ENCODE measurements at places on chromosomes 1 and 21.
A peak's percentile ranks its signal among the peaks of the same experiment; 100 is the strongest.

GRCh38 chr1:2044510-2045319, 5.5 kb upstream of the PRKCZ start:
- peak; percentile 78 for DNase-seq

DNA sequence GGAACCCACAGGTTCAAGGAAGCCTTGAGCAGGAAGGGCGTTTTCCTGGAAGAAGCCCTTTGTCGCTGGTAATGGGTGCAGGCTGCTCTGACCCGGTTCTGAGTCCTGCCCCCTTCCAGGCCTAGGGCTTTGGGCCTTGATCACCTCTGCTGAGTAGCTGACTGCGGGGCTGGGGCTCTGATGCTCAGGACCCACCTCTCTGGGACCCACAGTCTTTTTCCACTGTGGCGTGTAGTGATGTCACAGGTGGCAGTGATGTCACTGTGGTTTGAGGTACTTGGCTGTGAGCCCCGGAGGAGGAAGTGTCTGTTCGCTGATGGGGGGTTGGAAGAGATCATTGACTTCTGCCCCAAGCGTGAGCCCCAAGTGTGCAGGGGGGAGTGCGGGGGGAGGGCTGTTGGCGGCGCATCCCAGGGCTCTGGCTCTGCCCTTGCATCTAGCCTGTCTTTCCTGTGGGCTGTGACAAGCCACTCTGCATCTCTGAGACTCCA, 6.9 kb downstream of the TNFRSF1B start:
- DNase-seq: no peak

GRCh38 chr21:38600106-38600505, 101.8 kb upstream of the ERG start:
- no peak for DNase-seq

- DNase-seq: peak; percentile 28
These were observed 1.6 kb upstream of the SH3BGRL3 start for GRCh38 chr1:26278303-26278702.

GRCh38 chr1:29643281-29643680, 407.0 kb downstream of the PTPRU start:
- DNase-seq: no peak

- no peak for DNase-seq
These were observed 876 bp downstream of the RAB29 start for GRCh38 chr1:205774198-205775014.

- no peak for DNase-seq
These were observed 70.5 kb downstream of the IGSF21 start for GRCh38 chr1:18178111-18178510.

Measured in H54 (cell line).